ENCODE measurements at places on chromosomes 6 and 20. TPM values are rescaled to one million over a fixed set of nuclear protein-coding genes. Genes with fewer than 3 reads are reported as not detected.
A peak's percentile ranks its signal among the peaks of the same experiment; 100 is the strongest.

DNA sequence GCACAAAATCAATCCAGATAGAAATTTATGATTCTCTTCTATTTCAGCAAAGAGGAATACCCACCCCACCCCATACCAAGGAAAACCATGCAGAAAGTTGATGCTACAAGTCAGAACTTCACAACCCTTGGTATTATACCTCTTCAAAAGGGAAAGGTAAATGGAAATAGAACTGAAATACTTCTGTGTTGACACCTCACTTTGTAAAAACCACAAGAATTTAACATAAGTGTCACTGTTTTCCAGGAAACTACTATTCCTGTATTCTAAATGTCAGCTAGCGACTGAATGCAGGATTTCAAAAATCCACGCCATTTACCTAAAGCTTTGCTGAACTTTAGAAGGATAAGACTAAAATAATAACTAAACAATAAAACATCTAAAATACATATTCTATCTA lies 3.6 kb downstream of the CPNE1 start:
- no peak for DNase-seq

DNA sequence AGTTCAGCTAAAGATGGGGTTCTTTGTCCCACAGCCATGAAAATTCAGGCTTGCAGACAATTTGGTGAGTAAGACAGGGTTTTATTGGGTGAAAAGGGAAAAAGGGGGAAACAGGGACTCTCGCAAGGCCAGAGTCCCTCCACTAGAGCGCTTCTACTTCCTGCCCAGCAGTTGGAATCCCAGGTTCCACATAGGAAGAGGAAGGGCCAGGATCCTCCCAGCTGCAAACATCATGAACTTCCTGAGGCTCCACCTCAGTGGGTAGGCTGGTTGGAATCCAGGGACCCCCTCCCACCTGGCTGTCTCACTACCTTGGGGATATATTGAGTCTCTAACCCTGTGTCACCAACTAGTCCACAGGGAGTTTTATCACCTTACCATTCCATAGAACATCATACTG lies 39.5 kb upstream of the PRSS16 start:
- DNase-seq: no peak

GRCh38 chr6:40695750-40696415 lies 108.7 kb upstream of the LRFN2 start:
- DNase-seq: no peak

Gene MYH7B
- total RNA-seq: 0.66 TPM

DNA sequence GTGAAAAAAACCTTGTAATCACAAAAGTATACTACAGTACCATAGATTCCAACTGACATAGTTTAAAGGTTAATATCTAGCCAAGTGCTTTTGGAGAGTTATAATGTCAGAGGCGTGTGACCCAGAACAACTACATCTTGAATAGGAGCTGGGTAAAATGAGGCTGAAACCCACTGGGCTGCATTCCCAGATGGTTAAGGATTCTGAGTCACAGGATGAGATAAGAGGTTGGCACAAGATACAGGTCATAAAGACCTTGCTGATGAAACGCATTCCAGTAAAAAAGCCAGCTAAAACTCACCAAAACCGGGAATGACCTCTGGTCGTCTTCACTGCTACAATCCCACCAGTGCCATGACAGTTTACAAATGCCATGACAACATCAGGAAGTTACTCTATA lies 22.4 kb upstream of the KIAA0408 start:
- DNase-seq: no peak

DNA sequence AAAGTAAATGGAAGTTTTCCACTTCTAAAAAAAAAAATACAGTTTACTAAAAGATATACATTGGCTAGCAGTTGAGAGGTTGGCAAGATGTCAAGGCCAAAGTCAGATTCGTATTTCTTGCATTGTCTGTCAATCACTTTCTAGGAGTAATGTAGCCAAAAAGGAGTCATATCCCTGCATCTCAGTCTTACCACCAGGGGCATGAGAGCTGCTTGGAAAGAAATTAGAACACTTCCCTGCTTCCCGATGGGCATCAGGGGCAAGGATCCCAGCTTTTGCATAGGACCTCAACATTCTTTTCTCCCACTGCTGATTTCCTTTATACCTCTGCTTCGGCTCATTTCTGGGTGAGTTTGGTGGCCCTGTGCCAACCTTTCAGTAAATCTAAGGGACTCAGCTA lies 581.0 kb upstream of the MAP3K7 start:
- DNase-seq: no peak

DNA sequence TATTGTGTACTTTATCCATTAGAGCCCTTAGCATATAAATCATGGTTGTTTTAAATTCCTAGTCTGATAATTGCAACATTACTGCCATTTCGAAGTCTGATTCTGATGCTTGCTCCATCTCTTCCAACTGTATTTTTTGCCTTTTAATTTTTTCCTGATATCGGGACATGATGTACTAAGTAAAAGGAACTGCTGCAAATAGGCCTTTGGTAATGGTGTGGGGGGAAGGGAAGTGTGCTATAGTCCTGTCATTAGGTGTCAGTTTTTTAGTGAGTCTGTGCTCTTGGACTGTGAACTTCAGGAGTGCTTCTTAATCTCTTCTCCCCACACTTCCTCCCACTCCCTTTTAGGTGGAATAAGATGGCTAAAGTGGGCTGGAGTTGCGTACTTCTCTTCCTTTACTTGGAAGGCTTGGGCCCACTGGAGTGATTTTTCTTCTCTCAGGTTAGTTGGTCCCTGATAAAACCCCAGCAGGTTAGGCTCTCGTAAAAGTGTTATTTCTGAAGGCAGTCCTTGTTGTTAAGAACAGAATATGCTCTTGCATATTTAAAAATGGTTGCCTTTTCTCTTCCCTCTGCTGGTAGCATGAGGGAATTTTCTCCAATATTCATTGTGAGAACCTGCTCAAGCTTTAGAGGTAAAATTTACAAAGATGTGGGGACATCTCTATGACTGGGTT lies 18.1 kb downstream of the STXBP5 start:
- DNase-seq: no peak

Gene TSBP1
- not detected for total RNA-seq

DNA sequence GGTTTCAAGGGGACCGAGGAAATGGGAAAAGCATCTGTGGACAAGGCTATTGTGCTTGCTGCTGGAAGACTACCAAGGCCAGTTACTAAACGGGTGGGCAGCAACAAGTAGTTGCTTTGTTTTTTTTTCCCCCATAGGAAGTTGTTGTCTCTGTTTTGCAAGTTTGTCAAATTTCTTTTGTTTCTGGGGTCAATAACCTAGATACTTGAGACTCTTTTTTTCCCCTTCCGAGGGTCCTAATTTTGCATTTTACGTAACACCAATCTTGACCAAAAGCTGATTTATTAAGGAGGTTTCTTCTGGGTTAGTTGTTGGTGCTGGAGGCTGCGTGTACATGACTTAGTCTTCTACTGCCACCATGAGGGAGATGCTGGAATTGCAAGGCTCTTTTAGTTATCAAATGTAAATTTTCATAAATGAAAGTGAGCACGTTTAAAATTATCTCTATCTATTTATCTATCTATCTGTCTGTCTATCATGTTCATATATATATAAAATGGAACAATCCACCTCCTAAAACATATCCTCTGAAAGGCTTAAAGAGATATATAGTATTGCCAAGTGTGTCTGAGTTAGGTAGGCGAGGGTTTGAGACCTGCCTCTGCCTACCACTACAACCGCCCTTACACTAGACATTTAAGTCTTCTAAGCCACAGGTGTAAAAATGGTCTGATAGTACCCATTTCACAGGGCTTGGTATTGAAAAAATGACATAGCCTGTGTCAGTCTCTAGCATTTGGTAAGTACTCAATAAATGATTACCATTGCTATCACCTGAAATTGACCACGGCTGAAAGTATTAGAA lies 60.2 kb downstream of the GCLC start:
- DNase-seq: peak; percentile 84

DNA sequence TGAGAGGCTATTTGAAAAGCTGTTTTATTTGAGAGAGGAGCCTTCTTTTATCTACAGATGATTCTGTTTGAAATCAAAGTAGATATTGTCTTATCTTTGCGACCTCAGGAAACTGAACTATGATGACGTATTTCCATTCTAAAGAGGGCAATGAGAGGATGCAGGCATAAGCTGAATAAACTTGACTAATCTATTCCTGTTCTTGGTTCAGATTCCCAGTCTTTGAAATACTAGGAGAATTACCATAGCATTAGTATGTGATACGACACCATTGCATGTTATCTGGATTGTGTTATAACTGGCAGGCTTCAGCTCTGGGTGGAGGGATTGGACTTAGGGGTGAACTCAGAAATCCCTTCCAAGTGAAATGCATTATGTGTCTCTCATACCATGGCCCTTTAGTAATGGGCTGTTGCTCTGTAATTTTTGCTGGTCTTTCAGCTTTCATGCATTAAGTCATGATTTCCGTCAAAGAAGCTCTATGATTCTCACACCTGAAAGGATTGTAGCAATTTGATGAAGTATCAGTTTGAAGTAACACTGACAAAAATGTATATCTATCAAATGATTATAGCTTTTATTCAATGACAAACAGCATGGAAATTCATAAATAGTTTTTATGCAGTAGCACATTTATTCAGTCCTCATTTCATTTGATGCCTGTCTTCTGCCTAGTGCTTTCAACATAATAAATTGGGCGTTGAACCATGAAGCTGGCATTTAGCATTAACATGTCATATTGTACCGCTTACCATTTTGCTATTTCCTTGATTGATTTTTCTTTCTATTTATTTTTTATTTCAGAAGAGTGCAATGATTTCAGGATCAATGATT lies 138.4 kb upstream of the SPACA1 start:
- DNase-seq: no peak

Gene MMP24
- total RNA-seq: 0.16 TPM

Gene TRERF1
- total RNA-seq: 4.6 TPM

DNA sequence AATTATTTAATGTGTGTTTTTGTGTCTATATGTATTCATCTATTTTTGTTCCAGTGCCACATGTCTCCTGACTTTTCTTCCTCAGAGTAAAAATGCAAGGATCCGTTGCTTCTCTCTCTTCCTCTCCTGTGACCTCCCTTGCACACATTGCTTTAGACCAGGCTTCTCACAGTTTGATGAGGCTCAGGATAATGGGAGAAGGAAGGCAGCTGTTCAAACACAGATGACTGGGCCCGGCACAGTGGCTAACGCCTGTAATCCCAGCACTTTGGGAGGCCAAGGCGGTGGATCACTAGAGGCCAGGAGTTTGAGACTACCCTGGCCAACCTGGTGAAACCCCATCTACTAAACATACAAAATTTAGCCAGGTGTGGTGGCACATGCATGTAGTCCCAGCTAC lies 241.9 kb downstream of the SAMD5 start:
- DNase-seq: no peak

DNA sequence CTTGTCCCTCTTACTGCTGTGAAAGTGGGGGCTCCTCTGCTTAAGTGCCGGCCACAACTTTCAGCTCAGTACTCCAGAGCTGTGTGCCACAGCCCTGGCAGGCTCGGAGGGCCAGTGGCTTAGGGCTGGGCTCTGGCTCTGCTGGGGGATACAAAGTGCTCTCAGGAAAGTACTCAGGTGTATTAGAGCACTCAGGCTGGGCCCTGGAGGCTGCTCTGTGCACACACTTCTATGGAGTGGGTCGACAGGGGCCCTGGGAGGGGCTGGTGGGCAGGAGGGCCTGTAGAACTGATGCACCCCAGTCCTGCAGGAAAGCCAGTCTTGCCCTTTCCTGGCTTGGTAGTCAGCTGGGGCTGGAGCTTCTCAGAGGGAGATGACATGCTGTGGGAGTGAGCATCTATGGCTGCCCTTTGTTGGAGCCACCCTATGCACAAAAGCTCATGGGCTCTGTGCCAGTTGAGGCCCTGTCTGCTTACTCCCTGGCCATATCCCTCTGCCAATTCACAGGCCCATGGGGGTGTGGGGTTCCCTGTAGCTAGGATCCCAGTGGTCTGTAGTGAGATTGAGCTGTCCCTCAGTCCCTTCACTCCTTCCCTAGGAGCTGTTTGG lies 22.0 kb downstream of the CENPW start:
- no peak for DNase-seq

Gene ULBP2
- not detected for total RNA-seq

- no peak for DNase-seq
Observed at GRCh38 chr6:75842732-75843131, 93.7 kb downstream of the MYO6 start.

DNA sequence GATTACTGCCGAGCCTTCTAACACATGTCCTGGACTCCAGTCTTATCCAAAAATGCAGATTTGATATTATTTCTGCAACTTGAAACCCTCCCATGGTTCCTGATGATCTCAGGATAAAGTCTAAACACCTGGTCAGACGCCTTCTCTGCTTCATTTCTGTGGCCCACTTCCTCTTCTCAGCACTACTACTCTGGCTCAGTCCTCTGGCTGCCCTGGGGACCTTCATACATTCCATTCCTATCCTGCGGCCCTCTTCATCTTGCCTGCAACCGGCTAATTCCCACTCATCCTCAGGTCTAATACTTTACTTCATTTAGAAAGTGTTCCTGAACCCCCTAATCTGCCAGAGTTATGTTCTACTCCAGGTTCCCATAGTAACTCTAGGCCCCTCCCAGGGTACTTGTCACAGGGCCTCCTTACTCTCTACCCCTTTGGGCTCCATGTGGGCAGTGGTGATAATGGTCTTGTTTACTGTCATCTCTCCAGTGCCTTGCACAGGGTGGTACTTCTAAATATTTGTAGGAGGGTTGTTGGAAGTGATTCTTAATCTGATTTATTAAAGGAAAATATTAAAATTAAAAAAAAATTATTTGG lies 18.9 kb downstream of the MAN1A1 start:
- DNase-seq: no peak

DNA sequence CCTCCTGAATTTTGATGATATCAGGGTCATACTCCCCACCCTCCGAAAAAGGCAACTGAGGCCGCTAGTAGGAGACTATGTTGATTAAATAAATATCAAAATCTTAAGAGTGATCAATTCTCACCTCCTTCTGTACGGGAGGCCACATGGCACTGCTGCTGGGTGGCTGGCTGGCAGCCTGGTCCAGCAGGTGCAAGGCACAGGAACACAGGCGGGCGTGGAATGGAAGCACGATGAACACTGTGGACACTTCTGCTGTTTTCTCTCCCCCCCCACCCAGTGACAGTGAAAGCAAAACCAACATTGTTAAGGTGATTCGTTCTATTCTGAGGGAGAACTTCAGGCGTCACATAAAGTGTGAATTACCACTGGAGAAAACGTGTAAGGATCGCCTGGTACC lies 9.7 kb upstream of the CLDN20 start:
- no peak for DNase-seq

DNA sequence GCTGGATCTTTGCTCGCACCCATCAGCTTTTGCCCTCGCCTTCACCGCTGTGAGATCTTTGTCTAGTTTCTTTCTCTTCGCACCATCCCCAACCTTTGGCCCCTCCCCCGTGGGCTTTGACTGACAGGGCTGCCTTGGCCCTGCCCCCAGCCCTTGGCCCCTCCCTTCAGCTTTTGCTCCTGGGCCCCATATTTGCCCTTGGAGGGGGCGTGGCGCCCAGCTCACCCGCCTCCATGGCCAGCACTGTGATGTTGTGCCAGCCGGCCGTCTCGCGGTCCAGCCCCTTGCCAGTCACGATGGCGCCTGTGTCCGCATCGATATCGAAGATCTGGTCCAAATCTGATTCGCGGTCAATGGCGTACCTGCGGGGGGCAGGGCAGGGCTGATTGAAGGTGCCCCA lies 81.1 kb downstream of the CD40 start:
- DNase-seq: no peak

Measured in sigmoid colon (tissue), 7 donors.